Mesenchymal stem cell (in vitro differentiated cells and primary cell): ENCODE measurements at places on chromosomes 12 and 14.
A peak's percentile ranks its signal among the peaks of the same experiment; 100 is the strongest.

- DNase-seq: no peak
Observed at GRCh38 chr12:1643905-1644533, 15.0 kb downstream of the WNT5B start.

- peak; percentile 97 for DNase-seq
Observed at GRCh38 chr14:23078692-23079116, 16.2 kb downstream of the ACIN1 start.

- DNase-seq: no peak
Observed at GRCh38 chr14:92475451-92476187, 38.0 kb upstream of the RIN3 start.

DNA sequence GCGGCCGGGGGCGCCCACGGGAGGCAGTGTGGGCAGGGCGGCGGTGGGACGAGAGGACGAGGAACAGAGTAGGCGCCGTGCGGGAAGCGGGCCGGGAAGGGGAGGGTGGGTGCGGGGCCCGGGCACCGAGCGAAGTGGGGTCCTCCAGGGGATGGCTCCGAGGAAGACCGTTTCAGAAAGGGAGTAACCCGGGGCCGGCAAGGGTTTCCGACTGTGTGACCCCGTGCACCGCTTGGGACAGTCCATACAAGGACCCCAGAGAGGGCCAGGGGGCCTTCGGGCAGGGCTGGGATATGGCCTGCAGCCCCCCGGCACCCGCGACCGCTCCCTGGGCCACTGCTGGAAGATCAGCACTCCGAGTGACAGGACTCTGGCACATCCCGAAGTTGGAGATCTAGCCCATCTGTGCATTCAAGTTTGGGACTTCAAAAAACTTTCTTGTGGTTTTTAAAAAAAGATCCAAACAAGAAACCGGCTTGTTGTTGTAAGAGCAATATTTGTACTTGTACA, 448 bp downstream of the TSPAN9 start:
- DNase-seq: peak; percentile 50

DNA sequence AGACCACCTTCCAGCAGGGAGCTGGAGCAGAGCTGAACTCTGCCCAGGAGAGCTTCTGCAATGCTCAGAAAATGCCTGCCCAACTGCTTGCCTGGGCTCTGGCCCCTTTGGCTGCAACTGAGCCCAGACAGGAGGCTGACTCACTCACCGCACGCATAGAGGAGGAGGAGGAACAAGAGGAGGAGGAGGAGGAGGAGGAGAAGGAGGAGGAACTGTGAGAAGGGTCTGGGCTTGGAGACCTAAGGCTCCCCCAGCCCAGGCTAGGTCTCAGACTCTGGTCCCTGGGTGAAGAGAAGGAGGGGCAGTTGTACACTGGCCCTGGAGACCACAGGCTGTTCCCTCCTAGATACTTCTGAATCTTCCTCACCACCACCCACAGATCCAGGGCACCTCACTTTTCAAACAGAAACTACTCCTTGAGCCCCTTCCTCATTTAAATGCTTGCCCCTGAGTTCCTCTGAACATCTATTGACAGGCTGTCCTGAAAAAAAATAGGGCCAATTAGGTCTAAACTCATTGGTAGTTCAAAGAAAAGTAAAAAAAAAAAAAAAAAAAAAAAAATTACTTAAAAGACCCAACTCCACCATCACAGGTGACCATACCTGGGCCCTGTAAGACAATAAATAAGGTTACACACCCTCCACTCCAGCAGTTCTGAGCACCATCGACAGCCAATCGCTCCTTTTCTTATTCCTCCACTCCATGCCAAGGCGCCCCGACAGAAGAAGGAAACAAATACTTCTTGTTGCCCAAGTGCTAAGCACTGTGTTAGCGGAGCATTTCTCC, 674 bp downstream of the VDR start:
- peak; percentile 90 for DNase-seq

DNA sequence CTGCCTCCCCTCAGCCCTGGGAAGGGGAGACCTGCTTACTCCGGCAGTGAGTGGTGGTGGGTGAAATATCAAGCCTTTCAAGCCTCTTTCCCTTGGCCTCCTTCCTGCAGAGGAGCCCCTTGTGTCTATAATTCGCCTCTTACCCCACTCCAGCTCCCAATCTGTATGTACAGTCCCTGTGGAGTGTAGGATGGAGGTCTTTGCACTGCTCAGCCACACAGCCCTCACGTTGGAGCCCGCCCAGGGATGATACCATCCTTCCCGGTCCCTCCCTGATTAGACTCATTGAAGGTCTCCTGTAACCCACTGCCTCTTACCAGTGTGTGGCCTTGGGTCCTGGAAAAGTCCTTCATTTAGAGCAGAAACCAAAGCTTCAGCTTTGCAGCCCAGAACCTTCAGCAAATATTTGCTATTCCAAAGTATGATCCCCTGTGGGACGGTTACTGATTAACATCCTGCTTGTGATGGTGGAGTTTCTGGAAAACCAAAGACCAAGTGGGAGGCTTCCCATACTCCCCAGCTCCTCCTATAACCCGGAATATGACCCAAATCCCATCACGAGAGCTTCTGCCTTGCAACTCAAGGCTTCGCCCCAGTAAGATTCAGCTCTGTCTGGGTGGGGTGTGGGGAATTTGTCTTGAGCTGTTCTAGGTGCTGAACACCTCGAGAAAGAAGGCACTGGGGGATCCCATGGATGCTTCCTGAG, at the start of gene SERPINA10:
TSS of gene SERPINA10 (minus strand) at position 397 of the 706 bp plus-strand sequence. CDS start 2,675 bp downstream, outside the sequence.
- no peak for DNase-seq

DNA sequence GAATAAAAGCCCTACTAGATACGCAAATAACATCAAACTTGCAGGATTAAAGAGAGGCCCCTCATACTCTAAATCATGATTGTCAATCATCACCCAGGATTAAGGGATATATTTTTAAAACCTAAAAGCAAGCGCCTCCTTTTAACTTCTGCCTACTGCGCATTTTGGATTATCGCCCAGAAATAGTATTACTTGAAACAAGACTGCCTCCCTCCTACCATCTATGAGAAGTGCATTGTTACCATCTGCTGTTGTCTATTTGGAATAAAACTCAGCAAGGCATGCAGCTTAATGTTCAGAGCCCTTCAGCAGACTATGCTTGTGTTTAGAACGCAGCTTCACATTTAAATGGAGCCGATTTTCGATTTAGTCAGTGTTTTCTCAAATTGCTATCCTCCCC, 79.6 kb downstream of the EXOC5 start:
- no peak for DNase-seq

DNA sequence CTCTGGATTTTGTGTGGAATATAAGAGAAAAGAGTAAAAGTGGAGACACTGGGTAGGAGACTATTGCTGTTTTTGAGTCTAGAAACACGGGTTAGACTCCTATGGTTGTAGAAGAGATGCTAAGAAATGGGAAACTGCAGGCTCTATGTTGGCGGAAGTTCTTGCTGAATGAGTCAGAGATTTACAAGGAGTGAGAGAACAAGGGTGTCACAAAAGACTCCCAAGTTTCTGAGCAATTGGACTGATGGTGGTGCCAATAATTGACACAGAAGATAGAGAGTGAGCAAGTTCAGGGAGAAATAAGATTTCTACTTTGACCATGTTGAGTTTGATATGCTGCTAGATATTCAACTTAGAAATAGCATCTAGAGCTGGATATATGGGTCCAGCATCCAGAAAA, 2.6 kb upstream of the PRKD1 start:
- peak; percentile 33 for DNase-seq

GRCh38 chr14:65104791-65105190, 2.5 kb upstream of the MAX start:
- no peak for DNase-seq

DNA sequence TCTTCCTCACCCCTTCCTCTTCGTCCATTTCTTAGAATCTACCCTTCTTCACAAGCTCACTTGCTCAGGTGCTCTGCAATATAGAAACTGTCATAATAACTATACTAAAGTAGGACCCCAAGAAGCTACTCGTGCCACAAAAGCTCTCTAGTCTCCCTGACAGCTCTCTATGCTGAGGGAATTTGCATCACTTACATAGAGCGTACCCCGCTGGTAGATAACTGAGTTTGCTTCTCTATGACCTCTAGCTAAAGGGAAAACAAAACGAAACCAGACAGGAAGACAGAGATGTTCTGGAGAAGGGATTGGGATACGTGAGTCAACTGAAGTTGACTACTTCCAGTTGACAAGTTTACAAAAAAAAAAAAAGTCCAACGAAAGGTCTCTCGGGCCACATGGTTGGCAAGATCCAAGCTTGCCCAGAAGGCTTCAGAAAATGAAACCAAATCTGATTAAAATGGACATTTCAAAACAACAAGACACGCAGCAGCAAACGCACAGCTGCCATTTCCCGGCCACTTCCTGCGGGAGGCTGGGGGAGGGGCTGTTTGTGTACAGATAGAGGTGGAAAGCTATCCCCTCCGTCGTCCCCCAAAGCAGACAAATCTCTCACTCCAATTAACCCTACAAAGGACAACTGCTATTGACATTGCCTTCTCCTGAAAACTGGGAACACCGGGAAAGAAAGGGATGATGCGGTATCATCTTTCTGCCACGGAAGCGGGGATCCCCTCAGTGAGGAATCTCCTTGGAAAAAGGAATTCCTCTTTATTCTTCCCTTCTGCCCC, 1.3 kb downstream of the BAZ2A start:
- DNase-seq: peak; percentile 91

DNA sequence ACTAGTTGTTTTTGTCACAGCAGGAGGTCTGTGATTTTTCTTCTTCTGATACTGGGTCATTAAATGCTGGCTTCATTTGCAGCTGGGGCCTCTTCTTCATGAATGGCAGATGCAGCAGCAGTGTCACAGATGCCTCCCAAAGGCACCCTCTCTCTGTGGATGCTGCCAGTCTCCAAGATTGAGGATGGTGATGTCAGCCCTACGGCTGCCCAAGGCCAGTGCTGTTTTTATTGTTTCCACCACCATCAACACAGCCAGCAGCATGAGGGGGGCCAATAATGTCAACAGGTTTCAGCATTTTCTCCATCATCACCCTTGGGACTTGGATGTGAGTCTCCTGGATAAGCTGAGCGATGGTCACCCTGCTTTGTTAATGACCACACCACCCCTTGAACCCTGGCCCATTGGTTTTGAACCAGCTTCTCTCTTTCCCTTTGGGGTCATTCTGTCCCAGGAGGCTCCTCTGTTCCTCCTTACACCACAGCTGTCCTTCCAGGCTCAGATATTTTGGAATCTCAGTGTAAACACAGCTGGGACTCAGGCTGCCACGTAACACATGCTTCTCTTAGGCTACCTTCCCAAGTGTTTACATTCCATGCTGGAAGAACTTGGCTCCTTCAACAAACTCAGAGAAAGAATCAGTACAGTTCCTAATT, 151.7 kb upstream of the DDHD1 start:
- DNase-seq: peak; percentile 33

GRCh38 chr14:94411638-94412037, 23.2 kb upstream of the SERPINA1 start:
- DNase-seq: no peak

GRCh38 chr14:84804468-84804867, 725.5 kb upstream of the FLRT2 start:
- DNase-seq: no peak

GRCh38 chr14:24432259-24433131, 2.7 kb downstream of the KHNYN start:
- DNase-seq: no peak

- no peak for DNase-seq
Observed at GRCh38 chr14:39827901-39828655, 395.8 kb upstream of the FBXO33 start.

GRCh38 chr12:128830505-128830893, 6.7 kb upstream of the SLC15A4 start:
- no peak for DNase-seq

DNA sequence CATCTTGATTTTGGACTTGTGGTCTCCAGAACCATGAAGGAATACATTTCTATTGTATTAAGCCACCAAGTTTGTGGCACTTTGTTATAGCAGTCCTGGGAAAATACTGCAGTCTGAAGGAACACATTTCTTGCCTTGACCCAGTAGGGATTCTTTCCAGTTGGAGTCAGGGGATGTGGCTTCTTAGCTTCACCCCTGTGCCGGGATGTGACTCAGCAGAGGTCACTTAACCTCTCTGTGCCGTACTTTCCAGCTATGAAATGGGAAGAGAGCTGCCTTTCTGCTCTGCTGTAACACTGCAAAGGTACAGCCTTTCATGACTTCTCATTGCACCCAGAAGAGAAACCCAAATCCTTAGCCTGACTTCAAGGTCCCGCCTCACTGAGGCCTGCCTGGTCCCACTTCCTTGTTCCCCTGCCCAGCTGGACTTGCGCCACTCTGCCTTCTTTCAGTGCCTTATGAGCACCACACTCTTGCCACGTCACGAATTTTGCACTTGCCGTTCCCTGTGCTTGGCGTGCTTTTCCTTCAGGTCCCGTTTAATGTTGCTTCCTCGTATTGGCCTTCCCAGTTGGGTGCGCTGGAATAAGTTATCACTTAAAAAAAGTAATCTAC, 24.2 kb downstream of the CHST11 start:
- peak; percentile 92 for DNase-seq

GRCh38 chr14:20934148-20934762, 21.0 kb upstream of the RNASE2 start:
- DNase-seq: peak; percentile 3

GRCh38 chr14:58298477-58299400, at the start of gene ARID4A:
Gene ARID4A (plus strand): TSS chr14:58298555. CDS start chr14:58299855, 1,300 bp downstream.
- no peak for DNase-seq

DNA sequence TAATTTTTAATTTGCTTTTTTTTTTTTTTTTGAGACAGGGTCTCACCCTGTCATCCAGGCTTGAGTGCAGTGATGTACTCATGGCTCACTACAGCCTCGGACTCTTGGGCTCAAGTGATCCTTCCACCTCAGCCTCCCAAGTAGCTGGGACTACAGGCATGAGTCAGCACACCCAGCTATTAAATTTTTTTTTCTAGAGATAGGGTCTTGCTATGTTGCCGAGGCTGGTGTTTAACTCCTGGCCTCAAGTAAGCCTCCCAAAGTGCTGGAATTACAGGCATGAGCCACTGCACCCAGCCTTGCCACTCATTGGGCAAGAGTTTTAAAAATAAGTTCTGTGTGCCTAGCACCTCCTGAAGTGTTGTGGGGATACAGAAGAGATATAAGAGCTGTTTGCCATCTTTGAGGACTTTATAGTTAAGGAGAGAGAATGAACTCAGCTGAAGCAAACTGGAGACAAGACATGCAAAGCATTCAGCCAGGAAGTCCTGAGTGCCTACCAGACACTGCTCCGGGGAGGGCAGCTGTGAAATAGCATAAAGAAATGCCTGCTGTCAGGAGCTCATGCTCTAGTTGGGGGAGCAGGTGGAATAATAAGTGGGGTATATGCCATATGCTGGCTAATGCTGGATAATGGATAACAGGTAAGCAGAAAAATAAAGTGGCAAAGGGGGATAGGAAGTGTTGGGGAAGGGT, 15.0 kb upstream of the EMP1 start:
- peak; percentile 20 for DNase-seq
